ENCODE measurements at places on chromosomes 11 and 22.

DNA sequence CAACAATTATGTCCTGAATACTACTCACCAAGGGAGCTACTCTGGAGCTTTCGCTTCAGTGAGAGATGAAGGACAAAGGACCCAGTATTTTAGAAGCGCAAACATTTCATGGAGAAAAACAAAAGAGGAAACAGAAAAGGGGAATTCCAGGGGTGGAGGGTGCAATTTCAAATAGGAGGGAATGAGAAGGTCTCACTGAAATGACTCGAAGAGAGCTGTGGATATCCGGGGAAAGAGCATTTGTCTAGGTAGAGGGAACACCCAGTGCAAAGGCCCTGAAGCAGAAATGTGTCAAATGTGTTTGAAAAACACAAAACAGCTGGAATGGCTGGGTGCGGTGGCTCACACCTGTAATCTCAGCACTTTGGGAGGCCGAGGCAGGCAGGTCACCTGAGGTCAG is 2.4 kb downstream of the RPS19BP1 start:
- no peak for DNase-seq

- no peak for DNase-seq
Measured at GRCh38 chr11:34213366-34213765, 107.9 kb downstream of the NAT10 start.

DNA sequence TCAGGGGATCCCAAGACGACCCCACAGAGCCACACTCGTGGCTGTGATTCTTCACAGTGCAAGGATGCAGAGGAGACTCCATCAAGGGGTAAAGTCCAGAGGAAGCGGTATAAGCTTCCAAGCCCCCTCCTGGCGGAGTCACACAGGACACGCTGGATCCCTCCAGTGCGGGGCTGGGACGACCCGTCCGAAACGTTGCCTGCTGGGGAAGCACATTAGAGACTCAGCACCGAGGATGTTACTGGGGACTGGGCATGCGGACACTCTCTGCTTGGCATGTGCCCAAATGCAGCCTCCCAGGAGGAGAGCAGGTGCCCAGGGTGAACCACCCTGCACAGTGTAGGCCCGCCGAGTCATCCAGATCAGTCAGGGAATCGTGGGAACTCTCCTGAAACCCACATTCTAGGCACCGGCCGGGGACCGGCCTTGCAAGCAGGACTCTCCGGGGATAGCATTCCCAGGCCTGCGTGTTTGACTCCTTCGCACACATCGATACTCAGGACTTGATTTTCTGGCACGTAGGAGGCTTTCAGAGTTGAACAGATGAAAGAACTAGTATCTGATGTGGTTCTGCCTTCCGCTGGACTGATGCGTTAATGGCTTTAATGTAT is 229.8 kb downstream of the TBC1D22A start:
- no peak for DNase-seq

DNA sequence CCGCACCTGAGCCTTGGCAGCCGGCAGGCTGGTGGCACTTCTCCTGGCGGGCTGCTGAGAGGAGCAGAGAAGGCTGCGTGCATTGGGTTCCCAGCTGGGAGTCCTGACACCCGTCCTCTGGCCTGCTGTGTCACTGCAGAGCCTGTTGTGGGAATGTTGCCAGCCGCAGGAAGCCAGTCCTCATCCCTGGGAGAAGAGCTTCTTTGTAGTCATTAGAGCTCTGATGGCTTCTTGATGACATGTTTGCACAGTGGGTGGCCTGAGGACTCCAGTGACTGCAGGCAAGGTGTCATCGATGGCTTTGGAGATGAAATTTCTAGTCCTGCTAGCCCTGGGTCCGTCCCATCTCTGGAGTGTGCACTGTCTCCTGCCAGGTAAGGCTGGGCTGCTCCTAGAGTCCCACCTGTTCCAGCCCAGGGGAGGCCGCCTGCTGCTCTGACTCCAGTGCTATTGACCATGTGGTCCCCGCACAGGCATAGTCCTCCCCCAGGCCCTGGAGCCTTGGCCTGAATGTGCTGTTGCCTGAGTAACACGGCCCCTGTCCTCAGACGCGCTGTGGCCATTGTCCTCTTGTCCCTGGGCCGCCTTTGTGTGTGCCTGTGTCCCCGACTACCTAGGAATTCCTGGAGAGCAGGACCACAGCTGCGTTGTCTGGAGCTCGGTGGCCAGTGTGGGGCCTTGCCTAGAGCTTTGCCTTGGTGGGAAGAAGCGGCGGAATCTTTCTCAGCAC is 129.2 kb downstream of the CACNA1I start:
- DNase-seq = no peak

DNA sequence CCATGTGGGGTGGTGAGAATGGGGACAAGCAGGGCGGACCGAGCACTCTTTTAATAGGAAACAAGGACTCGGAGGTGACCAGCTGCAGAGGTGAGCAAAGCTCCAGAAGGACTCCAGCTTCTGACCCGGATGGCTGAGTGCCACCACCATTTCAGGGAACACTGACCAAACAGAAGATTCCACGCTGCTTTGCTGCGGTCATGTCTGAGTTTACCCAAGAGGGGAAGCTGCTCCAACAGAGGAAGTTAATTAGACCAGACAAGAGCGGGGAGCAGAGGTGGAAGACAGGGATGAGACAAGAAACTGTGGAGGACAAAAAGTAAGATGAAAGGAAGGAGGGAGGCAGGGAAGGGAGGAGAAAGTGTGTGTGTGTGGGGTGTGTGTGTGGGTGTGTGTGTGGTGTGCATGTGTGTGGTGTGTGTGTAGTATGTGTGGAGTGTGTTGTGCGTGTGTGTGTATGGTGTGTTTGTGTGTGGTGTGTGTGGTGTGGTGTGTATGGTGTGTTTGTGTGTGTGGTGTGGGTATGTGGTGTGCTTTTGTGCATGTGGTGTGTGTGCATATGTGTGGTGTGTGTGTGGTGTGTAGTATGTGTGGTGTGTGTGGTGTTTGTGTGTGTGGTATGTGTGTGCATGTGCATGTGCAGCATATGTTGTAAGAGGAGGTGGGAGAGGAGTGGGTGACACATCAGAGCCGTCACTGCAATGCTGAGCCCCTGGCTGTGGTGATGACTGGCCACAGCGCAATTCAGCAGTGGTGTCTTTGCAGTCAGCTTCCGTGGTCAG is 82.2 kb upstream of the AKIP1 start:
- no peak for DNase-seq

GRCh38 chr11:18722293-18722637 is 3.7 kb downstream of the IGSF22 start:
- DNase-seq = no peak

DNA sequence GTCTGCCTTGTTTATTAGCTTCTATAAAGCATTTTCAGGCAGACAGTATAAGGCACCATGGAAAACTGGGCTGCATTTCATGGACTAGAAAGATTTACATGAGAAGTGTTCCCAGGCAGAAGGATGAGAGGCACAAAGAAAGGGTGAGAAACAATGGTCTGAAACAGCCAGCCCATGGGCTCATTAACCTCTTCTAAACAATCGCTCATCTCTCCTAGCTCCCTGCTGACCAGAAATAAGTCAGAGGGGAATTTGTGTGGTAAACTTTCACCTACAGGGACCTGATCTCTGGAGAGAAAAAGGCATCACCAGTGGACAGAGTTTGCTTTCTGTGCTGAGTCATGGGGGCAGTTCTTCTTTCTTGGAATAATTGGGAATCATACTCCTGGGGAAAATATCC is 51.8 kb upstream of the KIRREL3 start:
- DNase-seq = no peak

DNA sequence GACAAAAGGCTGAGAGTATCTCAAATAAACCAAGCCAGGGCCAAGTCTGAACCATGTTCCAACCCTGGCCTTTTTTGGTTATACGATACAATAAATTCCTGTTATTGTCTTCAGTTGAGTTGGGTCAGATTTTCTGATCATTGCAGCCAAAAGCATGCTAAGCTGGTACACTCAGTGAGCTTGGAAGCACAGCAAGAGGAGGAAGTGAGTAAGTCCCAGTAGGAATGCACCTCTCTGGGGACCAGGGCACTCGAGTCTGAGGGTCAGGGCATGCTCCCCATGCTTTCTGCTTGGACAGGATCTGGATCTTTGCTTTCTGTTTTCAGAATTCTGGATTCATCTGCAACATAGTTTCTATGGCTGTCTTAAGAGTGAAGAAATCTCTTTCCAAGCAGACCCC is 73.1 kb downstream of the TMPRSS5 start:
- no peak for DNase-seq

- no peak for DNase-seq
Measured at GRCh38 chr11:58957922-58958321, 18.6 kb downstream of the GLYATL1 start.

DNA sequence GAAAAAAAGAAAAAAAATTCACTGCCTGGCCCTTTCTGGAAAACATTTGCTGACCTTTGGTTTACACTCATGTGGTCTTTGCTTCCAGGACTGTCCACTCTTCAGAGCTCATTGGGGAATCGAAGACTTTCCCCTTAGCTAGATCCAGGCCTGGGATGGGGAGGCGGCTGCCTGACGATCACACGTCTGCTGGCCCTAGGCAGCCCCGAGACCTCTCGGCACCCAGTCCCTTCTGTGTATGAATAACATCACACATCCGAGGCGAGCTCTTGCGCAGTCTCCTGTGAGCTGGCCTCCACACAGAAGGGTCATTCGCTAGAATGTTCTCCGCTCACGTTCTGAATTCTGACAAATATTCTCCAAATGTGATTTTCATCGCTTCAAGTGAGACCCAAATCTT is 25.7 kb upstream of the GAL start:
- no peak for DNase-seq

GRCh38 chr22:47208630-47209029 is 446.2 kb downstream of the TBC1D22A start:
- no peak for DNase-seq

- no peak for DNase-seq
Measured at GRCh38 chr11:12239804-12240371, 129.5 kb downstream of the MICAL2 start.

DNA sequence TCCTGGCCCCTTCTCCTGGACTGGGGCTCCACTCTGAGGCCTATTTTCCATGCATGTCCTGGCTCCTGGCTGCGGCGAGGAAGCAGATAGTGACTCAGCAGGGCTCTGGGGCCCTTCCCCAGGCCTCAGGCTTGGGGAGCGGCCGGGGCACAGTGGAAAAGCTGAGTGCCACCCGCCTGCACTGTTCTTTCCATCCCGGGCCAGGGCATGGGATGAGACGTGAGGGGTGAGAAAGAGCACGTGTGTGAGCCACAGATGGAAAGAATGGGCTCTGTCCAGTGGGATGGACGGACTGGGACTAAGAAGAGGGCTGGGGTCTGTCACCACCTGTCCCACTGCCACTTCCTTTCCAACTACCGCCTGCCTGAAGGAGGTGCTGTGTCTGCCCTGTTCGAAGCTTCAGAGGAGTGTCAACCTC is 12.8 kb downstream of the SLC37A2 start:
- no peak for DNase-seq

GRCh38 chr22:31532060-31532459 is 35.7 kb downstream of the SFI1 start:
- no peak for DNase-seq

DNA sequence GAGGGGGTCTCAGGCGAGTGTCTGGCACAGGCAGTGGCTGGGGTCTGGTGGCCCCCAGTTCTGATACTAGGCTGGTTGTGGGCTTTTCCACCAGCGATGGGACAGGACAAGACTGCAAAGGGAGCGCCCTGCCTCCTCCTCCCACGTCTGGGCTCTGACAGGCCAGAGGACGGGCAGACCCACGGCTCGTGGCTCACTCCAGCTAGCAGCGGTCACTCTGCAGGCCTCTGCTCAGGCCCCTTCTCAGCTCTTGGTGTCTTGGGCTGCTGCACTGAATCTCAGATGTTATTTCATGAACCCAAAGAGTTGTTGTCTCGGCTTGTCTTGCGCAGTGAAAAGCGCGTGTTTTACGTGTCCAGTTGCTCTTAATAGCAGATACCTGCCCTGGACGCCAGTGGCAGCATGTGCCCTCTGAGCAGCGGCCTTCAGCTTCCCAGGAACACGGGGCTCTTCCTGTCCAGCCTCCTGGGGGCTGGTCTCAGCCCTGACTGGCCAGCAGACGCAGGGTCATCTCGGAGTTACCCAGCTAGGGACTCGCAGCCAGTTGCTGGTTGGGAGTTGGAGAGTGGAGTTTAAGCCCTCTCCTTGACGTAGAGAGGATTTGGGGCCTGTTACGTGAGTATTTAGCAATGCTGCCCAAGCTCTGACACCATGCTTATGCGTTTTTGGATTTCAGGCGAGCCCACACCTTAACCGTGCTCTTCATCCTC is 9.6 kb downstream of the PTDSS2 start:
- DNase-seq = no peak

DNA sequence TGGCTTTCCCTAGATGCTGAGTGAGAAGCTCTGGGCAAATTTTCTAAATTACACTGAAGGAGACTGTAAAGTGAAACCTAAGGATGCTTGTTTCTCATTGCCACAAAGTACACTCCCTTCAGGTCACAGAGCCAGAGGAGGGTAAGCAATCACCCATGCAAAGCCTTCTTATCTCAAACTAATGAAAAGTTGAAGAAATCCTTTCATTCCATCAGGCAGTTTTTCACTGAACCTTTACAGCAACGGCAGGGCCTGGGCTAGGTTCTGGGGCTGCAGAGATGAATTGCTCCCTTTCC is 106.2 kb downstream of the RASSF10 start:
- DNase-seq = no peak

DNA sequence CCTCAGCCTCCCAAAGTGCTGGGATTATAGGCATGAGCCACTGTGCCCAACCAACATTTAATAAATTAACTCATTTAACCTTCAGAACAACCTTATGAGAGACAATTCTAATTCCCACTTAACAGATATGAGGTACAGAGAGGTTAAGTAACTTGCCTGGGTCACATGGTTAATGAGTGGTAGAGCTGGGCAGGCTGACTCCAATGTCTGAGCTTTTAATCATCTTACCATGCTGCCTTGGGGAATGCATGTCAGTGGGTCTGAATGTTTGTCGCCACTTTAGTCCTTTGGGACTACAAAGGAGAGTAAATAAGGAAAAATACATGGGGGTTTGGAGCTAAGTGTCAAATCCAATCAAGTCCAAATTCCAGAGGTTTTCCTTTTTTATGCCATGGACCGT is 11.2 kb upstream of the PIK3C2A start:
- DNase-seq = no peak

DNA sequence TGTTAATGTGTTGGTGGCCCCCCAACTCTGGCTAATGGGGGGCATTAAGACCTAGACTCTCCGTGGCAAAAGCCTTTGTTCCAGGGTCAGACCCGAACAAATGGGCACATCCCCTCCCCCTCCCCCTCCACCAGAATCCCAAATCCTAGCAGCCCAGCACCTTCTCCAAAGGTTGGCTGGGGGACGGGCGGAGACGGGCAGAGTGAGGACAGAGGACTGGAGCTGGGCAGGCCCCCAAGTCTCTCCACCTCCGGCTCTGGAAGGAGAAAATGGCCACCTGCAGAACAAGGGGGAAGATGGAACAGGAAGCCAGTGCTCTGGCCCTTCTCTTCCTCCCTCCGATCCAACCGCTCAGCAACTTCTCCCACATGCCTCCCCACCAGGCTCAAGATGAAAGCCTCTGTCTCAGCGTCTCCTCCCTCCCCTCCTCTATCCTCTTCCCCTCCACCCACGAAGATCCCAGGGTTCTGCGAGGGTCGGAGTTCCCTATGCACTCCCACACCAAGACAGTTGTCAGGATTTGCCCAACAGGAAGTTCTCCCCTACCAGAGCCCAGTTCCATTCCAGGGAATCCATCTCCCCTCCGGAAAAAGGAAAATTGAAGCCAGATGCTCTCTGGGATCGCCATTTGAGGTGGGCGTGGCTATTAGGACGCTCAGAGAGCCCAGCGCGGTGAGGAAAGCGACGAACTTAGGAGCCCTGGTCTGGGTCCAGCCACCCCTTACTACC is 20.1 kb downstream of the ADA2 start:
- DNase-seq = no peak

GRCh38 chr11:19822531-19822930 is 109.9 kb downstream of the NAV2 start:
- no peak for DNase-seq
